Kidney glomerular epithelial cell (primary cell): ENCODE measurements at places on chromosomes 4 and X.
A peak's percentile ranks its signal among the peaks of the same experiment; 100 is the strongest.

DNA sequence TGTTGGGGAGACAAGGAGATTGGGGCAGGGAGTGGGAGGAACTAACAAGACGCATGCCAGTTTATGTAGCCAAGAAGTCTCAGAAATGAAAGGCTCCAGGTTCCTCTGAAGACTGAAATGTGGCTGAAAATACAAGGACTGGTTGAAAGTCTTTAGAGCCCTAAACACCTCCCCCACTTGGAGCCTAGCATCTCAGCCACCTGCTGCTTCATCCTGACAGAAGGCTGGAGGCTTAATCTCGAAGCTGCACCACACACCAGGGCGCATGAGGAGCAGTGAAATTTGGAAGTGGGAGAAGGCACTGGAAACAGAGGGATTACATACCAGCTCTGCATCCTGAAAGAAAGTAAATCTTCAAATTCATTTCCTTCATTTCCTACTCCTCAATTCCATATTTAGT, 160.7 kb upstream of the FTHL17 start:
- DNase-seq, result no peak

DNA sequence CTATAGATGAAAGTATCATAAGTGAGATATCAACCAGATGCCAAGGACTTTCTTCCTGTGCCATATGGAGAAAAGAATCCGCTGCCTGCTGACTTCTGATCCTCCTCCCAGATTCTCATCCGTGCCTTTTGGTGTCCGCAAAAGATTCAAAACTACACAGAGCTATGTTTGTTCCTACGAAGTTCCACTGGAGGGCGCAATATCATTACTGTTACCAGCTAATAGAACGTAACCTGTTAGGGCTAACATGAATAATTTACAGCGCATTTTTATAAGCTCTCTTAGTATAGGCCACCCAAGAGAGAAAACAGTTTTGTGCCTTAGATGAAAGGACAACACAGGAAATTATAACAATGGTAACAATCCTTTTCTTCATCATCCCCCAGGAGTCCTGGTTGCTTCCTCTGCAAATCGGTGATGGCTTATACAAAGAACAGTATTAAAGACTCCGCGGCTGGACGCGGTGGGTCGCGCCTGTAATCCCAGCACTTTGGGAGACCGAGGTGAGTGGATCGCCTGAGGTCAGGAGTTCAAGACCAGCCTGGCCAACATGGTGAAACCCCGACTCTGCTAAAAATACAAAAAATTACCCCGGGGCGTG, 22.8 kb upstream of the CENPVL3 start:
- peak; percentile 50 for DNase-seq

DNA sequence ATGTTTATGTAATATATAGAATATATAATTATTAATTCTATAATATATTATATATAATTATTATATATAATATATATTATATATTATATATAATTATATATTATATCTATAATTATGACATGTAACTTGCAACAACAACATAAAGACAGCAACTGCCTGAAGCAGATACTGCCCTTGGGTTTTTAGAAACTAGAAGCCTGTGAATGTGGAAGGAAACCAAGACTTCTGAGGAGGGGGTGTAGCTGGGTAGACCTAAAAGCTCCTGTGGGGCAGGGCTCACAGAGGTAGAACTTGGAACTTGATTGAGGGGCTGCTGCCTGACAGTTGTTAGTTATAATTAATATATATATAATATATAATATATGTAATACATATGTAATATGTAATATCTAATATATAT, 167.2 kb upstream of the SLIT2 start:
- no peak for DNase-seq

DNA sequence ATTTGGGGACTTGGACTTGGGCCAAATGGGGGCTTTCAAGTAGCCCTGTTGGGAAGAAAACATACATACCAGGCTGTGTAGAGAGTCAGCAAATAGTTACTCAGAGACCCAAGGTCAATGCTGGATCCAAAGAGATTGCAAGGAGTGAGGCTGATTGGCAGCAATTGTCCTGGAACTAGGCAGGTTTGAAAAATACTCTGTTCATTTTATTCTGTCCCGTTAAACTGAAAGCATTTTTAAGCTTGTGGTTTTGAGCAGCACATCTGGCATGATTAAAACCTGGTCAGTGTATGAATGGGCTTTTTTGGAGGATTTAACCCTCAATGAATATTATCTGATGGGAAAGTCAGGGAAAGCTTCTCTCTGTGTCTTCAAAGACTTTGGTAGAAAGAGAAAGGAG, 294.3 kb upstream of the BOD1L1 start:
- DNase-seq, result no peak

DNA sequence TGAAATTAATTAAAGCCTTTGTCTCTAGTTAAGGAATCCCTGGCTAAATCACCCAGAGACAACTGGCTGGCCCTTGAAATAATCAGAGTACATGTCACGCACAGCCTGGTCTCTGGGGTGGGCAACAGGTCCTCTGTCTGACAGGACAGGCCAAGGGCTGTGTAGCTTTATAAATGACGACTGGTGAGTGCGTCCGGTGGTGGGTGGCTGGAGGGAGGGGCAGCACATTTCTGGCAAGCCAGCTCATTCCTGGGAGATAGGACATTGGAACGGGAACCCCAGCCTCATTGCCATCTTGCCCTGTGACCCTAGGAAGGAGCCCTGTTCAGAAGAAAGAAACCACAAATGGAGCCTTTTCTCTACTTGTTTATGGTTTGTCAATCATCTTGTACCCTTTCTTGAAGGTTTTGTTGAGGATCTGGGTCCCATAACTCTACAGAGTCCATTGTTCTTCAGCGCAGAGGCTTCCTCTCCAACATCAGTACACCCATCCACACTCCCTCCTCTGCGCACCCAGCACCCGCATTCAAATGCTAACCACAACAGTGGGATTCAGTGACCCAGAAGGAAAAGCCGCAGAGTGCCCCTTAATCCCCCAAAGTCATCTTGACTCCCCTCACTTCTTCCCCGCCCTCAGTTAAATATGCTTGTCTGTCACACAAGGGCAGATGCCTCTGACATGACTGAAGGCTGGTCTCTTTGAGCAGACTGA, 368.1 kb downstream of the UNC5C start:
- DNase-seq, result no peak

- DNase-seq, result no peak
Measured at GRCh38 chr4:169048868-169049414, 38.9 kb upstream of the CBR4 start.

DNA sequence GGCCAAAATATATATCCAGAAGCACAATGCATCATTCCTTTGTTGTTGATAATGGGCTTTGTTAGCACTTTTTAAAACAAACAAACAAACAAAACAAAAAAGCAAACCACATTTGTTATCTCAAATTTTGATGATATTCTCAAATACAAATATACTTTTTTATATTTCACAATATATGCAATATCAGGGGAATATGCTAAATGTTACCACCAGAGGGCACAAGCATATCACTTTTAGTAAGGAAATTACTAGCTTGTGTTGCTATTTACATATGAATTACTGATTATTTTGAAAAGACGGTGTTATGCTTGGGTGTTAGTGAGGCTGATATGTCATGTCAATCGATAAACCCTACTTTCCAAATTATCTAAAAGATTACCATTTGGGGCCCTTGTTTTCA, 29.1 kb downstream of the RIPPLY1 start:
- DNase-seq, result peak; percentile 21

DNA sequence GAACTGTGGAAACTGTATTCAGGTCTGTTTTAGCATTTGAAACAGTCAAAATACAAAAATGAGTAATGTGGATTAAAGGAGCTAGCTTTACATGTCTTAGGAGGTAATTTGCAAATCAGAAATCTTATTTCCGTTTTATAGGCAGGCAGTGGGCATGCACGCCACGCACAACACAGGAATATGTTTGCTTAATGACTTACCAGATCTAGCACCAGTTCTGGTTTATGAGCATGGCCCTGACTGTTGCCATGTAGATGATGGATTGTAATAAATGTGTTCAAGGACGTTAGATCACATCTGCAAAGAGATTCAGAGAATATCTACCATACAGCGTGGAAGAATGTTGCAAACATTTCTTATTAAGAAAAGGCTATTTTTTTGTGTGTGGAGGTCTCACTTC, 344.5 kb upstream of the NR3C2 start:
- no peak for DNase-seq

GRCh38 chrX:11351375-11352295, 58.4 kb downstream of the AMELX start:
- peak; percentile 20 for DNase-seq

DNA sequence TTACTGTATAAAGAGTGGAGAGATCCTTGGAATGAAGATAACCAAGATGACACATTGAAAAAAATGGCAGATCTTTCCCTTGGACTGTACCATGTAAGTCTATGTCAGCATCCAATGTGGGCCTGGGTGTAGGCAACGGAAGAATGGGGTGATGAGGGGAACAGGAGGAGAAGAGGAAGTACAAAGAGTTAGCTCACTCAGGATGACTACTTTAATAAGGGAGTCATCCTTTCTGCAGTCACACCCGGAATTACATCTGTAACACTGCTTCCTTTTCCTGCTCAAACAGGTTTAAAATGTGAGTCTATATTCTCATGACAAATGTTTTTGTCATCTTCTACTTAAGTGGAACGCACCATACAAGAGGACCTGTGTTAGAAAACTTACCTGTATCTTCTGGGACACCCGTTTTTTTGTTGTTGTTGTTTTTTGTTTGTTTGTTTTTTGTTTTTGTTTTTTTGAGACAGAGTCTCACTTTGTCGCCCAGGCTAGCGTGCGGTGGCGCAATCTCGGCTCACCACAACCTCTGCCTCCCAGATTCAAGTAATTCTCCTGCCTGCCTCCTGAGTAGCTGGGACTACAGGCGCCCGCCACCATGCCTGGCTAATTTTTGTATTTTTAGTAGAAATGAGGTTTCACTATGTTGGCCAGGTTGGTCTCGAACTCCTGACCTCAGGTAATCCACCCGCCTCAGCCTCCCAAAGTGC, 18.0 kb downstream of the HPSE start:
- no peak for DNase-seq

DNA sequence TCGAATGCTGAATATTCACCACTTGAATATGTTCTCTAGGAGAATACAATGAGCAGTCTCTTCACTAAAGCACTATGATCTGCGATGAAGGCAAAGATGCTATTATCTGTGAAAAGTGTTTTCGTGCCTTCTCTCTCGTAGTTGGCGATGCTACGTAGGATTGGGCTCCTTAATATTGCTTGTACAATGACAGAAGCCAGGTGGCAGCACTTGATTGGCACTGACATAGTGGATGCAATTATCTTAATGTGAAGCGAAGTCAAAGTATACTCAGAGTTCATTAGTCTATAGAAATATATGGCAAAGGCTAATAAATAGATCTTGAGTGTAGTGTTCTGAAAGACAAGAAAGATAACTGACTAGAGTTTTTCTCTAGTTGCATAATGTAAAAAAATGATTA, 1135.7 kb upstream of the AGA start:
- no peak for DNase-seq

DNA sequence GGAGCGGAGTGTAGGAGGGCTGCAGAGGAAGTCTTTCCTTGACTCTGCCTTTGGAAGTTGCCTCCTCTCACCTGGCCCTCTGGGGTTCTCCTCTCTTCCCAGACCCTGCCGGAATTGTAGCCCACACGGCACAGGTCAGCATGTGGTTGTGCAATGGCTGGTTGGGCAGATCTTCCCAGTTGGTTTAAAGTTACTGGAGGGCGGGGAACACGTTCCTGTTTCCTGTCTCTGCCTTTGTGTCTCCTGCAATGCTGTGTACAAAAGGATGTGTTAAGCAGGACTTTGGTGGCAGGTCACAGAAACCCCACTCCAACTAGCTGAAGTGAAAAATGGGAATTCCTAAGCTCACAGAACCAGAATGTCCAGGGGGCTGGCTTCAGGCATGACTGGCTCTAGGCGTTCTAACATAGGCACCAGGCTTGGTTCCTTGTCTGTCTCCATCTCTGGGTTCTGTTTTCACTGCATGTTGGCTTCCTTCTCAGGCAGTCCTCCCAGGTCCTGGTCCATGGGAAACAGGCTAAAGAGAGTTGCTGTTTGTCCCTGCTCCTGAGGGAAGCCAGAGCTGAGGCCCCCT, 19.9 kb downstream of the SORCS2 start:
- no peak for DNase-seq

- no peak for DNase-seq
Measured at GRCh38 chr4:56871371-56871866, 36.3 kb upstream of the REST start.

GRCh38 chr4:87387237-87387636, 3.8 kb downstream of the HSD17B11 start:
- no peak for DNase-seq

DNA sequence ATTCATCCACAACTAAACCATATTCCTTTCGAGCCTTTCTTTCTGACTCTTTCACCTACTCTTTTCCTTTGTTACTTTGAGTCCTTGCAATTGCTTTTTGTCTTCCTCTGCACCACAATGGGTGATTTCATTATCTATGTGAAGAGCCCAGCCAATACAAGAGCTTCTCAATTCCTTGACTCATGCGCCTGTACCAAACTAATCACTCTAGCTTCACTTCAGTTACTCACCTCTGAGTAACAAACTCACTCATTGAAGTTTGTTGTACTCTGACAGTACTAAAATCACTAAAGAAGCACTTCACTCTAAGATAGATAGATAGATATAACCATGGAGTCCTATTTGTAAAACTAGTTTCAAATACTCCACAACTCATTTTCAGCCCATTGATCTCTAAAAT, 191.7 kb upstream of the EPHA5 start:
- DNase-seq, result no peak

GRCh38 chrX:35456891-35457290, 341.3 kb upstream of the MAGEB16 start:
- DNase-seq, result no peak

GRCh38 chr4:102641793-102642192, 119.0 kb downstream of the MANBA start:
- no peak for DNase-seq

DNA sequence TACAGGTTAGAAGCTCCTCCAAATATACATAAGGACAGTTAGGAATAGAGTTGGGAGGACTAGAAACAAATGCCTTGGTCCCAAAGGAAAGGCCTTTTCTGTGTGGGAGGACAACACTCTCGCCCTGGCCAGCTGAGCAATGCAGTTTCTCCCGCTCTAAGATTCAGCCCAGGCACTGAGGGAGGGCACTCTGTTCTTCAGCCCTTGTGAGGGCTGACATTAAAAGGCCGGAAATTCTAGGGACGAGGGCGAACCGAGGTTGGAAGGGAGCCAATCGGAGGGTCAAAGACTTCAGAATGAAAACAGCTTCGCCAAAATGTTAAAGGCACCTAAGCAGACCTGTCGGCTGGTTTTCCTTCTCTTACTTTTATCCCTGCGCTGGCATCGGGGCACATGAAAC, 2.9 kb upstream of the PTCHD1 start:
- DNase-seq, result no peak

GRCh38 chr4:7733801-7734650, 205.6 kb downstream of the AFAP1 start:
- no peak for DNase-seq

DNA sequence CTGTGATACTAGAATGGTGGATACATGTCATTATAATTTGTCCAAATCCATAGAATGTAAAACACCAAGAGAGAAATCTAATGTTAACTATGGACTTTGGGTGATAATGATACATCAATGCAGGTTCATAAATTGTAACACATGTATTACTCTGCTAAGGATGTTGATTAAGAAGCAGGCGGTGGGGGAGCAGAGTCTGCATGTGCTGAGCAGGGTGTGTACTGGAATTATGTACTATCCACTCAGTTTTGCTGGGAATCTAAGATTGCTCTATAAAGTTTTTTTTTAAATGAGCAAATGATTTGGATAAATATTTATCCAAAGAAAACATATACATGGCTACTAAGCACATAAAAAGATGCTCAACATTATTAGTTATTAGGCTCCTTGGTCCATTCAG, 15.0 kb upstream of the MANBA start:
- no peak for DNase-seq
